ENCODE measurements at places on chromosomes 16 and 17.

DNA sequence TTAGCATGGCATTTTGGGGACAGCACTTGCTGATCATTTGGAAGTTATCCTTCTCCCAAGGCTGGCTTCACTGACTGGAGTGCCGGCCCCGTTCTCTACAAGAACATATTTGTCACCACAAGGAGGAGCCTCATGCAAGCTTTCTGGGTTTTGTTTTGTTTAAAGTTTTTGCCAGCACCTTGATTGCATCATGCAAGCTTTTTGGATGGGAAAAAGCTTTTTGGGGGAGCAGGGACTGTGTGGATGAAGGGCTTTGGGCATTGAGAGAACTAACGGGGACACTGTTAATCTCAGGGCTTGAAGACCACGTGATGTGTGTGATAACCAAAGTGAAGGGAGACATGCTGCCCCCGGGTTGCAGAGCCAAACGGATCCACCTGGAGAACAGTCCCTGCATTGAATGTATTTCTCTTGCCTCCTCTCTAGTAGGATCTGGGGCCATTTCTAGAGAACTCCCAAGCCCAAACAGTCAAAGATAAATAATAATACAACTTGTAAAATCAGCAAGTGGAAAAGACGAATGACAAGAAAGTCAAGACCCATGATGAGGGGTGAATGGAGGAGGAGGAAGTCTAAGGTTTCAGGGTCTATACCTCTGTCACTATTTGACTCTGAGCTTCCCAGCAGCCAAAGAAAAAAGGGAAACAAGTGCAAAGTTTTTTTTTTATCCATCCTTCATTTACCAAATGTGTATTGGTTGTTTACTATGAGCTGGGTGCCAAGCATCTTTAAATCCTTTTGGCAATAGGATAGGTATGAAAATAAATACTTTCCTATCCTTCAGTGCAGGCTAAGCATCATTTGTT is 17.2 kb downstream of the TMEM114 start:
- DNase-seq = peak; percentile 86

GRCh38 chr17:5565808-5566207 is 18.5 kb downstream of the NLRP1 start:
- no peak for DNase-seq

- peak; percentile 97 for DNase-seq
These were observed 19.2 kb downstream of the GJD3 start for GRCh38 chr17:40345161-40345993.

GRCh38 chr16:89164436-89164835 is 7.1 kb upstream of the CDH15 start:
- DNase-seq = no peak

GRCh38 chr16:54508351-54508750 is 221.8 kb upstream of the IRX3 start:
- no peak for DNase-seq

GRCh38 chr16:14522671-14523070 is 107.4 kb downstream of the PARN start:
- DNase-seq = no peak

DNA sequence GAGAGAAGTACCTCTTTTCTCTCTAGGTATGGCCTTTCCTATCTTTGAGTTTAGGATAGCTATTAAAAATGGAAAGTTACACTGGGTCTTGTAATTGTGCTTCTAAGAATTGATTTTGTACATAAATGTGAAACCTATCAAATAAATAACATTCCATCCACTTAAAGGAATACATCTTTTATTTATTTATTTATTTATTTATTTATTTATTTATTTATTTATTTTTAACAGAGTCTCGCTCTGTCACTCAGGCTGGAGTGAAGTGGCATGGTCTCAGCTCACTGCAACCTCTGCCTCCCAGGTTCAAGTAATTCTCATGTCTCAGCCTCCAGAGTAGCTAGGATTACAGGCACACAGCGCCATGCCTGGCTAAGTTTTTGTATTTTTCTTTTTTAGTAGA is 1114.0 kb upstream of the EEF2KMT start:
- DNase-seq = no peak

- no peak for DNase-seq
These were observed 24.9 kb downstream of the CCL4 start for GRCh38 chr17:36128411-36128978.

- no peak for DNase-seq
These were observed 13.2 kb upstream of the RPTOR start for GRCh38 chr17:80531400-80531799.

GRCh38 chr16:90002759-90003158 is 16.5 kb downstream of the DBNDD1 start:
- no peak for DNase-seq

GRCh38 chr17:79019632-79020584 is 4.1 kb upstream of the C1QTNF1 start:
- peak; percentile 77 for DNase-seq

DNA sequence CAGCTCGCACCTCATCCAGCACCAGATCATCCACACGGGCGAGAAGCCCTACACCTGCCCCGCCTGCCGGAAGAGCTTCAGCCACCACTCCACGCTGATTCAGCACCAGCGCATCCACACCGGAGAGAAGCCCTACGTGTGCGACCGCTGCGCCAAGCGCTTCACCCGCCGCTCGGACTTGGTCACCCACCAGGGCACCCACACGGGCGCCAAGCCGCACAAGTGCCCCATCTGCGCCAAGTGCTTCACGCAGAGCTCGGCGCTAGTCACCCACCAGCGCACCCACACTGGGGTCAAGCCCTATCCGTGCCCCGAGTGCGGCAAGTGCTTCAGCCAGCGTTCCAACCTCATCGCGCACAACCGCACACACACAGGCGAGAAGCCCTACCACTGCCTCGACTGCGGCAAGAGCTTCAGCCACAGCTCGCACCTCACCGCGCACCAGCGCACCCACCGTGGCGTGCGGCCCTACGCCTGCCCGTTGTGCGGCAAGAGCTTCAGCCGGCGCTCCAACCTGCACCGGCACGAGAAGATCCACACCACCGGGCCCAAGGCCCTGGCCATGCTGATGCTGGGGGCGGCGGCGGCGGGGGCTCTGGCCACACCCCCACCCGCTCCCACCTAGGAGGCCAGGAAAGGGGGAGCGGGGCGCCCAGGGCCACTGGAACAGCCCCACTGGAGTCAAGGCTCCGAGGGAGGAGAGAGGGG is 7.5 kb downstream of the ZNF205 start:
- DNase-seq = no peak

DNA sequence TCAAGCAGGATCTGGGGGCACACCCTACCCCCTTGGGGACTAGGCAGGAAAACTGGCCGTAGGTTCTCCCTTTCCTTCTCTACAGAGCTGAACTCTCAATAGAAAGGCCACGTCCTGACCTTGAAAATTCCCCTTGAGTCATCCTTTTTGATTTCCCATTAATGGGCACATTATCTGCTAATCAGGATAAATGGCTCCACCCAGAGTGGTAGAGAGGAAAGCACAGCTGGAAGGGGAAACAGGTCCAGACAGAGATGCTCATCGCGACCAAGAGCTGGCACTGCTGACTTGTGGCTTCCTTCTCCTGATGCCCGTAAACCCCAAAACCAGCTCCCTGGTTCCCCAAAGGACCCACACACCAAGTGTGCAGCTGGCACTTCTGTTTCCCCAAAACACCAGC is 206.5 kb upstream of the CDH5 start:
- no peak for DNase-seq

- DNase-seq = no peak
These were observed 120.0 kb upstream of the GOT2 start for GRCh38 chr16:58853854-58854791.

GRCh38 chr16:23113185-23113584 is 36.1 kb downstream of the USP31 start:
- no peak for DNase-seq

DNA sequence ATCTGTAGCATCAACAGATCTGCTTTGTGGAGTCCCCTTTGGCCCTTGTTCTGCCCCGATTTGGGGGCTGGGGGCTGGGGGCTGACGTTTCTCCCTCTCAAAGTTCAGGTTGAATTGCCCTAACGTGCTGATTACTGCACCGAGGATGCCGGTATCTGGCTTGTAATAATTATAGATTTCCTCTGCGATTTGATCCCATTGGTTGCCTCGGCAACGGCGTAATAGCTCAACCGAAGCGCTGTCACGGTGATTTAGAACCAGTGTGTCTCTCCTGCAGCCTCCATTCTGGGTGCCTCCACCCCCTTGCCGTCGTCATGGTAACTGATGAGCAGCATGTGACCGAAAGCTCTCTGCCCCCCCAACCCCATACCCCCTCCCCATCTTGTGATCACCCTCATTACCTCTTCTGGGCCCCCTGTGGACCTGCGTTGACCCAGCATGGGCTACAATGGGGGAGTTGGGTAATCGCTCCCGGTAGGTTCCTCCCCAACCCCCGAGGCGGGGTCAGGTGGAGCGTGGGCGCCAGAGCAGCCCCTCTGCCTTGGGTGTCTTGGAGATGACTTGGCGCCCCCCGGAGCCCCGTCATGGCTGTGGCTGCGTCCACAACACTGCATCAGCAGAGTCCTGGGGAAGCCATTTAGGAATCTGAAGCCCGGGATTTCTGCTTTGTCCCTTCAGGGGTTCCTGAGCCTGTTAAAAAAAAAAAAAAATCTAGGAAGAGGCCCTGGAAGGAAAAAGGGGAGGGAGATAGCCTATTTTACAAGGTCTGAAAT is 38.4 kb downstream of the ABAT start:
- DNase-seq = peak; percentile 73

DNA sequence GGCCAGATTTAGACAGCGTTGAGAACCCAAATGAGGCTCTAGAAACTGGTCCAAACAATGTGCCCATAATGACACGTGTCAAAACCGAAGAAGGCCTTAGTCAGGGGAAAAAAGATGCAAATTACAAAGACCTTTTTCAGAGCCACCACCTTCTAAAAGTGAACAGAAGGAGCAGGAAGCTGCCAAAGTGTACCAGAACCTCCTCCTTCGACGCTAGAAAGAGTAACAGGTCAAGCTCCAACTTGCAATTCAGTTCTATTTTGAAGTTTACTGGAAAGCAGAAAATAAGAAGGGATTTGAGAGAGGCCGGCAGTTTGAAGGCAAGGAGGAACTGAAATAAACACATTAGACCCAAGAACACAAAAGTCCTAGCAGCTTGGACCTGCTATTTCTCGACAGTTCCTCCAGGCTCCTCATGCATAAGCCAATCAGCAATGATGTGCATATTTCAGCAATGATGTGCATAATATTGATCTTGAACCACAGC is 61.8 kb downstream of the XYLT1 start:
- no peak for DNase-seq

- peak; percentile 81 for DNase-seq
These were observed at the start of gene HOXB9 for GRCh38 chr17:48626245-48627117. Gene HOXB9 (minus strand): TSS chr17:48626358. CDS start chr17:48626269, 89 bp downstream.

DNA sequence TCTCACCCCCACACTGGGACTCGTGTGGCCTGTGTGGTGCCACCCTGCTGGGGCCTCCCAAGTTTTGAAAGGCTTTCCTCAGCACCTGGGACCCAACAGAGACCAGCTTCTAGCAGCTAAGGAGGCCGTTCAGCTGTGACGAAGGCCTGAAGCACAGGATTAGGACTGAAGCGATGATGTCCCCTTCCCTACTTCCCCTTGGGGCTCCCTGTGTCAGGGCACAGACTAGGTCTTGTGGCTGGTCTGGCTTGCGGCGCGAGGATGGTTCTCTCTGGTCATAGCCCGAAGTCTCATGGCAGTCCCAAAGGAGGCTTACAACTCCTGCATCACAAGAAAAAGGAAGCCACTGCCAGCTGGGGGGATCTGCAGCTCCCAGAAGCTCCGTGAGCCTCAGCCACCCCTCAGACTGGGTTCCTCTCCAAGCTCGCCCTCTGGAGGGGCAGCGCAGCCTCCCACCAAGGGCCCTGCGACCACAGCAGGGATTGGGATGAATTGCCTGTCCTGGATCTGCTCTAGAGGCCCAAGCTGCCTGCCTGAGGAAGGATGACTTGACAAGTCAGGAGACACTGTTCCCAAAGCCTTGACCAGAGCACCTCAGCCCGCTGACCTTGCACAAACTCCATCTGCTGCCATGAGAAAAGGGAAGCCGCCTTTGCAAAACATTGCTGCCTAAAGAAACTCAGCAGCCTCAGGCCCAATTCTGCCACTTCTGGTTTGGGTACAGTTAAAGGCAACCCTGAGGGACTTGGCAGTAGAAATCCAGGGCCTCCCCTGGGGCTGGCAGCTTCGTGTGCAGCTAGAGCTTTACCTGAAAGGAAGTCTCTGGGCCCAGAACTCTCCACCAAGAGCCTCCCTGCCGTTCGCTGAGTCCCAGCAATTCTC is 27.4 kb downstream of the STH start:
- DNase-seq = peak; percentile 76

DNA sequence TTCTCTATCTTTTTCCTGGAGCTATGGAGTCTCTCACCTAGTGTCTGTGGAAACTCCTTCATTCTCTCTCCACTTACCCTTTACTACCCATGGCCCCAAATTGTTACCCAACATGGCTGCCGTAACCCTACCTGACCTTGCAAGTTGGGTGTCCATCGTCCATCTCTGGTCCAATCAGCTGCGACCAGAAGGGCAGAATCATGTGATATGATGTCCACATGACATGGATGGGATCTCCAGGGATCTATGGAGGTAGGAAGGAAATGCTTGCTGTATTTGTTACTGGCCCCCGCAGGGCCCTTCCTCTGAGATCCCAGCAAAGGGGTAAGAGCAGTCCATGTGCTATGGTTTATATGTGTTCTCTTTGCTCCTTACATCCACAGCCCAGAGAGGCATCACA is 8.0 kb upstream of the DRC7 start:
- no peak for DNase-seq

DNA sequence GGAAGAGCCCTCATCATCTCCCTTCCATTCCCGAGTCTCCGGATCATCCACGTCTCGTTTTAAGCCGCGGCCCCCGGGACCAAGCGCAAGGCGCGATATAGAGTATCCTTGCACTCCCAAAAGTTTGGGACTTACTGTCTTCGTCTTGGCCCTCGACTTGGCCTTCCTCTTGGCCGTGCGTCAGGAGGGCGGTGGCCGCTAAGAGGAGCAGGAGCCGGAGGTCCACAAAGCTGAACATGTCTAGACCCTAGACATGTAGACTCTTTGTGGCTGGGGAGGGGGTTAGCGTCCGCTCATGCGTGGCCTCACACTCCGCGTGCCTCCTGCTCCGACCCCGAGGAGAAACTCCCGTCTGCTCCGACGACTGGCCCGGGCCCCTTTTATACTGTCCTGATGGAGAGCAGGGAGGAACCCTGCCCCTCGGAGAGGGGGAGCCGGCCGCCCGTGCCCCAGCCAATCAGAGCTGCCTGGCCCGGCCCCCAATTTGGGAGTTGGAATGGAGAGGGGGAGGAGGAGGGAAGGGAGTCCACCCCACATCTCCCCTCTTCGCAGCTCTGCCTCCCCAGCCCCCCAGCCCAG is at the start of gene COL1A1:
Gene COL1A1 (minus strand): TSS at position 356 of the 579 bp plus-strand sequence. CDS start 118 bp downstream, at position 238.
- DNase-seq = peak; percentile 77

DNA sequence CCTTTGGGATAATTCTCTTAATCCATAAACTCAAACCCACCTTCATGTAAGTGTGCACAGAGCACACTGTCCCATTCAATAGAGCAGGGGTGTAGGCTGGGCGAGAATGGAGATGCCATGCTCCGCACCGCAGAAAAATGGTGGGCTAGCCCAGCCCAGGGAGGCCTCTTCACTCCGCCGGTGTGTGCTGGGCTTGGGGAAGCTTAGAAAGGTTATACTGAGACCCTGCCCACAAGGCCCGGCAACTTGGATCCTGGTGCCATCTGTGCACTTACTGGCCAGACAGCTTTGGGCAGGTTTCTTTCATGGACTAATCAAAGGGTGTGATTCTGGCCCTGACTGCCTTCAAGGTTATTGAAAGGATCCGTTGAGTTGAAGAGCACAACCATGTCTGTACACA is 3.7 kb upstream of the STAT5A start:
- peak; percentile 40 for DNase-seq
